ENCODE measurements at places on chromosomes 12 and 14.
A peak's percentile ranks its signal among the peaks of the same experiment; 100 is the strongest.

GRCh38 chr14:26401179-26401968 lies 196.5 kb downstream of the NOVA1 start:
- no peak for DNase-seq

- peak; percentile 82 for DNase-seq
Measured at GRCh38 chr14:104650057-104650980, 39.1 kb upstream of the INF2 start.

- no peak for DNase-seq
Measured at GRCh38 chr12:51281202-51281924, 11.1 kb upstream of the SMAGP start.

- peak; percentile 74 for DNase-seq
Measured at GRCh38 chr12:8544295-8544694, 3.6 kb upstream of the CLEC4E start.

DNA sequence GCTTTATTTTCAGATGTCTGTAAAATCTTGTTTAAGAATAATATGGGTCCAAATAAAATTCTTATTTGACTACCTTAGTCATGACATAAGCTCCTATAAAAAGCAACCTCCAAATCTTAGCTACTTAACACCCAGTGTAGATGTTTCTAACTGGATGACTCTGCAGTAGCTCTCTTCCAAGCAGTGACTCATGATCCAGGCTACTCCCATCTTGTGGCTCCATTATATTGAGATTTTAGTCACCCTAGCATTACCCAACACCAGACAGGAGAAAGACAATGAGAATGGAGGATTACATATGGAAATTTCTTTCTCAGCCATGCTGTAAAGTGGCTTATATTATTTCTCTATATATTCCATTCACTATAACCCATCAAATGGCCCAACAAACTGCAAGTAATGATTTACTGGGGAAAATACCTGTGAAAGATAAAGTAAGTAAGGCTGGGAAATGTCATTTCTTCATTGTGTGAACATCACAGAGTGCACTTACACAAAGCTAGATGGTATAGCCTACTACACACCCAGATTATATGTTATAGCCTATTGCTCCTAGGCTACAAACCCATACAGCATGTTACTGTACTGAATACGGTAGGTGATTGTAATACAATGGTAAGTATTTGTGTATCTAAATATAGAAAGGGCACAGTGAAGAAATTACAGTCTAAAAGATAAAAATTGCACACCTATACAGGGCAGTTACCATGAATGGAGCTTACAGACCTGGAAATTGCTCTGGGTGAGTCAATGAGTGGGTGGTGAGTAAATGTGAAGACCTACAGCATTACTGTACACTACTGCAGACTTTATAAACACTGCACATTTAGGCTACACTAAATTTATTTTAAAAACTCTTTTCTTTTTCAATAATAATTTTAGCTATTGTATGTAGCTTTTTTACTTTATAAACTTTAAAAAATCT lies 163.2 kb downstream of the DYRK2 start:
- DNase-seq: no peak

DNA sequence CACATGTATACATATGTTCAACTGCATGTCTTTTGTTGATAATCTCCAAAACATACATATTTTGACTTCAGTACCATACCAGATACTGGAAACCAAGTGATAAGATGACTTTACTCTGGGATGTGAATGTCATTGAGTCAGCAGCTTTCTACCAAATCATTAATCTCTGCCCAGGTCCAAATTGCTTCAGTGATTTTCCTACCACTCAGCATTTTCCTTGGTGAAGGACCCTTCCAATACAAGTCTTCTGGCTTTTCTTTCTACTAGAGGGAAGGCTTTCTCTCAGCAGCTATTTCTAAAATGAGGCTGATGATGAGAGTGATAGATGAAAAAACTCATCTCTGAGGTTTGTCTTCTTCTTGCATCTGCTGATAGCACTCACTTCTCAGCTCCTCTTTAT lies 1008.5 kb downstream of the NRXN3 start:
- no peak for DNase-seq

- DNase-seq: peak; percentile 23
Measured at GRCh38 chr12:57898308-57898970, 42.9 kb upstream of the ATP23 start.

GRCh38 chr14:44418856-44419255 lies 88.2 kb downstream of the FSCB start:
- DNase-seq: no peak

- no peak for DNase-seq
Measured at GRCh38 chr14:68084256-68084655, 264.7 kb downstream of the RAD51B start.

DNA sequence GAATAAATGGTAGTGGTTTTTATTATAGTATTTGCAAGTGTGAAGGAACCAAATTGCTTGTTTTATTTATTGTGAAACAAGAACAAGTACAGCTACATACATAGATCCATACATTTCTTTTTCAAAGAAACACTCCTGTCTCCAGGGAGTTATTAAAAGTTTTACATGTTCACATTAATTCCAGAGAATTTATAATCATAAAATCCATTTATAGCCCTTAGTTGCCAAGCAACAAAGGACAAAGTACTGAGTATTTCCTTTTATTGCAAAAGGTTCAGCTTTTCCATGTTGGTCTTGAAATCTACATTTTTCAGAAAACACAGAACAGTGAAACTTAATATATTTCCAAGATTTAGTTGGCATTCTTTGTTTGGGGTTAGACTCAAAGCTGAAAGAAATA lies 9.5 kb downstream of the MYRFL start:
- DNase-seq: no peak

DNA sequence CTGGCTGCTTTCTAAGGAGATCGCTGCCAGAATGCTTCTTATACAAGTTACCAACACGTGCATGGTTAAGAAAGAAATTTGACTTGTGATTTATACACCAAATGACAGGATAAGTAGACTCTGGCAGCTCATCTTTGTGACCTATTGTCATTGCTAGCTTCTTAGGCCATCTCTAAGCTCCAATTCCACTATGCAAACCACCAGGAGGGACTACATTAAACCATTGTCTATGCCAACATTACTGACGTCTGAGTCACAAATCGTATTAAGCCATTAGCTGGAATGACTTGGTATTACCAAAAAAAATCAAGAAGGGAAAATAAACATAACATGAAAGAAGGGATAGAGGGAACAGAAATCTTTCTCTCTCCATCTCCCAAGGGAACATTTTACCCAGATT lies 15.8 kb upstream of the VPS33A start:
- DNase-seq: no peak

- DNase-seq: peak; percentile 17
Measured at GRCh38 chr14:31489691-31490090, 1.9 kb upstream of the GPR33 start.

DNA sequence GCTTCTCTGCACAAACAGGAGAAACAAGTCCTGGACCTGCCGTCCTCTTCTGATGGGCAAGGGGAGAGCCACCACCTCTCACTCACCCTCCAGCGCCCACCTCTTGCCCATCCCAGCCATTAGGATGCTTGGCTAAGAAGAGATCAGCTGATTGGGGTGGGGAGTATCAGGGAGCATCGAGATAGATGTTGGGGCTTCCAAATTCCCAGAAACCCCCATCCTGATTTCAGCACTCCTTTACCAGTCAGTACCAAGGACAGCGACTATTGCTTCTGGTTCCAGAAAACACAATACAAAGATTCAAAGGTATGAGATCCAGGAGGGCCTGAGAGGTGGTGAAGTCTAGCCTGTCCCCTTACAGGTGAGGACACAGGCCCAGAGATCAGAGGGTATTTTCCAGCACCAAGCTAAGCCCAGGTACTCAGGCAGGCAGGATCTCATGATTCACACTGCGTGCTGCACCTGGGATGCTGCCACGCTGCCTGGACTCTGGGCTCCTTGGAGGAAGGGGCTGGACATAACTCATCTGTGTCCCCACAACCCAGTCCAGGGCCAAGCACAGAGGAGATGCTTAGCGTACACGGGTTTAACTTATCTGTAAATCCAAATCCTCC lies 76.6 kb downstream of the TUNAR start:
- DNase-seq: peak; percentile 3

- DNase-seq: no peak
Measured at GRCh38 chr12:47860279-47860841, 40.7 kb upstream of the HDAC7 start.

GRCh38 chr14:32567543-32568384 lies 238.7 kb downstream of the AKAP6 start:
- DNase-seq: no peak

DNA sequence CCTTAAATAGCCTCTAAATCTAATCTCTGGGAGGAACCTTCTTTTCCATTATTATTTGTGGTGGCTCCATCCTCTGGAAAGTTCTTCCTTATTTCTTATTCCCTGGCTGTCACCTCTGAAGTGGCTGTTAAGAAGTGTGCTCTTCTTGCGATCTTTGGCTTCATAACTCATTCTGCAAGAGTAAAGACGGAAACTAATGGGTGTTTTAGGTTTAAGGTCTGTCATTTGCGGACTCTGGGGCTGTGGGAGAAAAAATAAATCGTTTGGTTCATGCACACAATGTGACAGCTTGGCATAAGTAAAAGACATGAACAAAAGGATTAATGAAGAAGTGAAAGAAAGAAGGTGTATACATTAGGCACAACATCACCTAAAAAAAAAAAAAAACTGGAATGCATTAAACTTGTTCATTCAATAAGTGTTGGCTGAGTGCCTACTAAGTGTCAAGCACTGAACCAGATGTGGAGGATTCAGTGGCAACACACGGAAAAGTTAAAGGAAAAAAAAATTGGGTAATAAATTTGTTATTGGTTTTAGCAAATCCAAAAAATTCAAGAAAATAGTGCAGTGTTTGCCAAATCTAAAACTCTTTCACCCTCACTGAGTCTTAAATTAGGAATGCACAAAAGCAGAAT lies 99.5 kb downstream of the ERGIC2 start:
- DNase-seq: no peak

GRCh38 chr12:62291864-62292760 lies 31.9 kb downstream of the USP15 start:
- DNase-seq: no peak

DNA sequence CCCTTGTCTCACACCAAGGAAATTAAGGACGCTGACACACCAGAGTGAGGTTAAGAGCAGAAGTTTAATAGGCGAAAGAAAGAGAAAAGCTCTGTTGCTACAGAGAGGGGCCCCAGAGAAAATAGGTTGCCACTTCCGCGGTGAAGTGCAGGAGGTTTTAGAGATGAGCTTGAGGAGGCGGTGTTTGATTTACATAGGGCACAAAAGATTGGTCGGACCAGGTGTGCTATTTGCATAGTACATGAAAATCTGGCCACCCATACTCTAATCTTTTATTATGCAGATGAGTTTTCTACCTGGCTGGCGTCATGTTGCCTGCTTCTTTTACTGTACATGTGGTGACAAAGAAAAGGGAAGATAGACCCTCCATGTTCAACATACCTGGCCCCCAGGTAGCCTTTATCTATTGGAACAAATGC lies 23.3 kb upstream of the MYF6 start:
- DNase-seq: no peak

- peak; percentile 64 for DNase-seq
Measured at GRCh38 chr14:89681086-89682018, 264.3 kb upstream of the FOXN3 start.

- DNase-seq: no peak
Measured at GRCh38 chr12:52141875-52142274, 49.9 kb downstream of the KRT80 start.

DNA sequence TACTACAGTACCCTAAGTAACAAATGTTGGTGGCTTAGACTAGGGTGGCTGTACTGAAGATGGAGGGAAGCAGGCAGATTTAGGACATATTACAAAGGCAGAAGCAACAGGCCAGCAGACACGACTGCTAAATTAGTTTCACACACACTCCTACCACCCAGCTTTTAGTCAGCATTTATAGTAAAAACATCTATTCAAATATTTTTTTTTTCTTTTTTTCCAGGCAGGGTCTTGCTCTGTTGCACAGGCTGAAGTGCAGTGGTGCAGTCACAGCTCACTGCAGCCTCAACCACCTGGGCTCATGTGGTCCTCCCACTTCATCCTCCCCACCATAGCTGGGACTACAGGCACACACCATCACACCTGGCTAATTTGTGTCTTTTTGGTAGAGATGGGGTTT lies 72.9 kb downstream of the CDK17 start:
- no peak for DNase-seq

DNA sequence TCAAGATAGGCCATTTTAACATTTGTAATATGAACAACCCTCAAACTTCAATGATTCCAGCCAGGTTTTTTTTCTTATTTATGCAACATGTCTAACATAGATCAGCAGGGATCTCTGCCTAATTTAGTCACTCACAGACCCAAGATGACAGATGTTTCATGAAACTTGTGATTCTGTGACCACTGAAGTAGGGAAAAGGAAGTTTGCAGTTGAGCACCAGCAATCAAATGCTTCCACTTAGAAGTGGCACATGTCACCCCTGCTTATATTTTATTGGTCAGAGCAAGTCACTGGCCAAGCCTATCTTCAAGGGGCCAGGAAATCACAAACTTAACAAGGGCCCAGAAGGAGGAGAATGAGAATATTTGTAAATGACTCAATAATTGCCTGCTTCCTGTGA lies 150.6 kb downstream of the BCAT1 start:
- DNase-seq: peak; percentile 91

GRCh38 chr14:26526137-26526536 lies 71.7 kb downstream of the NOVA1 start:
- DNase-seq: no peak

DNA sequence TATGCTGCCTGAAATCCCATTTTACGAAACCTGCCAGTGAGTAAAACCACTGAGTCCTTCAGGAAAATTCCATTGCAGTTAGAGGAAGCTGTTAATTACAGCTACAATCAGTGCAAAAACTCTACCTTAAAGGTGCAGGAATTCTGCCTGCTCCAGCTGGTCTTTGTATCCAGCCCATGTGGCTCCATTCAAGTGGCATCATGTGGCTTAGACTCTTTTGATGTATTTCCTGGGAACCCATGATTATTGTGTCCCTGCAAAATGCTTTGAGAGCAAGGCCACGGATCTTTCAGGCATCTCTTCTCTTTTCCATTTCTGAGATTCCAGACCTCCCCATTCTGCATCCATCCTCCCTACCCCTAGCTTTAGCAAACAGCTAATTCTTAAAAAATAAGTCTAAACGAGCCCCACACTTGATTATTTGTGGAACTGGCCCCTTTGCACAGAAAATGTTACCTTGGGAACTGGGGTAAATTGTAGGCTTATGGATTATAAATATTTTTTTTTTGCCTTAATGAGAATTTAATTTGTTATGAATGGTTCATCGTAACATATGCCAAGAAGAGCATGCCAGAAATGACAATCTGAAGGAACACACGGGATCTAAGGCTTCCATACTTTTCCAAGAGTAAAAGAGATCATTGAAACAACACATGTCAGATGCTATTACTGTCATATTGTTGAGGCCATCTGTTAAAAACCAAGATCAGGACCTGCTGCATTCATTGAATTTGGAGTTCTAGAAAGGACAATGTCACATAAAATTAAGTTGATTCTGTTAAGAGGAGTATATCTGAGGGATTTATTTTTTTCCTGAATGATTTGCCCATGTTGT lies 144.6 kb downstream of the TPH2 start:
- no peak for DNase-seq

- DNase-seq: no peak
Measured at GRCh38 chr14:101473795-101474562, 87.3 kb upstream of the DIO3 start.

GRCh38 chr12:15677726-15678201 lies 111.4 kb downstream of the EPS8 start:
- no peak for DNase-seq

- no peak for DNase-seq
Measured at GRCh38 chr14:94367347-94368242, 20.8 kb downstream of the SERPINA1 start.

GRCh38 chr14:68000511-68000910 lies 180.9 kb downstream of the RAD51B start:
- no peak for DNase-seq
